Esophagus muscularis mucosa (tissue), 4 donors: ENCODE measurements at places on chromosomes 6 and 20. TPM values are rescaled to one million over a fixed set of nuclear protein-coding genes. Genes with fewer than 3 reads are reported as not detected.

- no peaks in the 10 kb centered on the region for H3K36me3 ChIP-seq
- peak overlapping the region; percentile 83 for H3K4me3 ChIP-seq
- H3K4me1 ChIP-seq, result no peaks in the 10 kb centered on the region
- peak overlapping the region; percentile 90 for H3K27ac ChIP-seq
Observed at GRCh38 chr6:47308198-47308517, 1.5 kb downstream of the TNFRSF21 start.

GRCh38 chr6:148682252-148682651 is 64.6 kb upstream of the UST start:
- no peak for DNase-seq
- no peaks in the 10 kb centered on the region for H3K27me3 ChIP-seq
- no peaks in the 10 kb centered on the region for H3K36me3 ChIP-seq
- no peak overlapping the region for H3K4me3 ChIP-seq

NCOA7 gene
- total RNA-seq, result 29.0 TPM

C20orf141 gene
- not detected for total RNA-seq

C20orf204 gene
- 0.42 TPM for total RNA-seq

DNA sequence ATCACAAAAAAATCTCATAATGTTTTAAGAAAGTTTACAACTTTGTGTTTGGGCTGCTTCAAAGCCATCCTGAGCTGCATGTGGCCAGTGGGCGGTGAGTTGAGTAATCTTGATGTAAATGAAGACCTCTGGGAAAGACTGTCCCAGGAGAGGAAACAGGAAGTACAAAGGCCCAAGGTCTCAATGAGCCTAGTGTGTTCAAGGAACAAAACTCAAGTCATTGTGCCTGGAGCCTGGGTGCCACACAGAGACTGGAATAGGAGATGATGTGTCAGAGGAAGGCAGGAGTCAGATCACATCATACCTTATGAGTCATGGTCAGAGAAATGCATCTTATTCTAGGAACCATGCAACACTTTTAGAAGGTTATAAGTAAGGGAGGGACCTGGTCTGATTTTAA is 51.5 kb downstream of the COL19A1 start:
- H3K4me1 ChIP-seq, result peaks cover 4% of the 10 kb centered on the region
- no peak for DNase-seq
- no peaks in the 10 kb centered on the region for H3K27me3 ChIP-seq
- no peak overlapping the region for H3K27ac ChIP-seq
- H3K36me3 ChIP-seq, result no peaks in the 10 kb centered on the region

DNA sequence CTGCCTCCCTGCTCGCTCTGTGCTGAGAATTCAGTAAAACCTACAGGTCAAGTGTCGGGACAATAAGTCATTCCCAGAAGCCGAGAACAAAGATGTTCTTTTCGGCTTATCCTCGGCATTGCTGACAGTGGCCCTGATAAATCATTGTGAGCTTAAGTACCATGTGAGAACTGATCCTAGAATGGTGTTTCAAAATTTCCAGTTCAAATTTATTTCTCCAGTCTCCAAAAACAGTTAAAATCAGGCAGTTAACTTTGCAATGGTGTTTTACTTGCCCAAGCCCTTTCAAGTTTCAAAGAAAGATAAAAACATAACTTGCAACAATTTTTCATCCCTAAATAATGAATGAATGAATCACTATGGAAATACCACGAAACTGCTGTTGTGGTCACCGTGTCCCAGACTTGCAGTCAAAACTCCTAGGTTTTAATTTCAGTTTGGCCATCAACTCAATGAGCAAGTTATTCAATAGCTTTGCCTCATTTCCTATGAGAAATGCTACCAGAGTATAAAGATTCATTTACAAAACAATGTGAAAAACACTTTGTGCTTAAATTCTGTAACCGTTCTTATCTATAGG is 4.3 kb downstream of the ATP5F1E start:
- no peaks in the 10 kb centered on the region for H3K27me3 ChIP-seq
- H3K27ac ChIP-seq, result no peak overlapping the region
- H3K4me1 ChIP-seq, result peaks cover 57% of the 10 kb centered on the region
- DNase-seq, result no peak
- peaks cover 80% of the 10 kb centered on the region for H3K36me3 ChIP-seq

DNA sequence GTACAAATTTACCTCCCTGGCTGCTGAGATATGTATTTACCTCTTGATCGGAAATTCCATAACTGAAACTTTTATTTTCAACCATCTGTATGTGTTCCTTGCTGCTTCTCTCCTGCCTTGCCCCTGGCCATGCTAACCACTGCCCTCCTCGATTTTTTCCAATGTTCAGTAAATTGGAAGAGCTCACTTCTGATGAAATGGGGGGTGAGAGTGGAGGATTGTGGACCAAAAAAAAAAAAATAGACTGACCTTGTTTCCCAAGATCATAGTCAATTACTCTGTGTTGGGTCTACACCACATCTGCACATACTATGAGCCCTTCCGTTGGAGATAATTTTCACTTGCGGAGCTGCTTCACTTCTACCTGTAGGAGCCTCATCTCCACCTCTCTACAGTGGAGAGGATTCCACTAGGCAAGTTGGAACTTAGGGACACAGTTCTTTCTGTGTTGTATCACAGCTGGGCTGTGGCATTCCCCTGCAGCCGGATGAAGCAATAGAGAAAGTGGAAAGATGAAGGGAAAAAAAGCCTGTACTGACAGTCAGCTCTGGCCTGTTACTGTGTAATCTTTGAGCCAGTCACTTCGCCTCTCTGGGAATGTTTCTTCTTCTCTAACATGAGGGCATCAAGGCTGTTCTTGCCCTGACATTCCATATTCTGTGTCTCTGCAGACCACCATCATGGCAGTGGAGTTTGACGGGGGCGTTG is 1.6 kb downstream of the PSMB9 start:
- peaks cover 13% of the 10 kb centered on the region for H3K4me1 ChIP-seq
- H3K36me3 ChIP-seq, result peaks cover 44% of the 10 kb centered on the region
- no peak for DNase-seq
- no peak overlapping the region for H3K4me3 ChIP-seq

HNF4A gene
- total RNA-seq, result 0.63 TPM

GRCh38 chr6:117776441-117776840 is 101.2 kb downstream of the NUS1 start:
- no peak overlapping the region for H3K27ac ChIP-seq
- no peak for DNase-seq
- H3K4me3 ChIP-seq, result no peak overlapping the region
- H3K27me3 ChIP-seq, result no peaks in the 10 kb centered on the region
- no peaks in the 10 kb centered on the region for H3K4me1 ChIP-seq
- no peaks in the 10 kb centered on the region for H3K36me3 ChIP-seq

DEFB124 gene
- total RNA-seq, result not detected

GRCh38 chr20:62314711-62315302 is 12.0 kb downstream of the ADRM1 start:
- H3K27me3 ChIP-seq, result no peaks in the 10 kb centered on the region
- peaks cover 94% of the 10 kb centered on the region for H3K36me3 ChIP-seq
- H3K27ac ChIP-seq, result no peak overlapping the region
- no peak overlapping the region for H3K4me3 ChIP-seq

DNA sequence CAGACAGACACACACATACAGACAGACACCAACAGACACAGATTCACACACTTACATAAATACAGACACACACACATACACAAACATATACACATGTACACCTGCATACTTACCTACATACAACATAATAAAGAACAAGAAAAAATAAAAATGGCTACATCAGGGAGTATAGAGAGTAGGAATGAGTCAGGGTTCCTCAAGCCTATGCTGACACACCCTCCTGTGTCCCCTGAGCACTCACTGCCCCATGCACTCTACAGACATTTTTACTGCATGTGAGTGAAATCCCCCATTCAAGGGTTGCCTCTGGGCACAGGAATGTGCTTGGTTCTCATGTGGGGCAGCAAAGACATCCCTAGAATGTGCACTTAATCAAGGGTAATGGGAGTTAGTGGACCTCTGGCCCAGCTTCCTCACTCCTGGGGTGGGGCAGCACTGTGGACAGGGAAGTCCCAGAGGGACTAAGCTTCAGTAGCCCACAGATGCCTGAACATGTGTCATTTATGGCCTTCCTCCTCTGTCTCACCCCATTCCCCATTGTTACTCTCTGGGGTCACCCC is 185.9 kb upstream of the FOXA2 start:
- no peaks in the 10 kb centered on the region for H3K27me3 ChIP-seq
- no peak overlapping the region for H3K27ac ChIP-seq
- no peaks in the 10 kb centered on the region for H3K36me3 ChIP-seq
- no peak for DNase-seq
- no peak overlapping the region for H3K4me3 ChIP-seq

GRCh38 chr6:73631849-73632248 is 21.9 kb downstream of the SLC17A5 start:
- H3K4me3 ChIP-seq, result no peak overlapping the region
- DNase-seq, result no peak
- H3K27me3 ChIP-seq, result no peaks in the 10 kb centered on the region
- H3K36me3 ChIP-seq, result peaks cover 94% of the 10 kb centered on the region
